ENCODE measurements at places on chromosomes 4 and X.

- DNase-seq, result no peak
These were observed 213.2 kb upstream of the RPS6KA3 start for GRCh38 chrX:20479896-20480295.

DNA sequence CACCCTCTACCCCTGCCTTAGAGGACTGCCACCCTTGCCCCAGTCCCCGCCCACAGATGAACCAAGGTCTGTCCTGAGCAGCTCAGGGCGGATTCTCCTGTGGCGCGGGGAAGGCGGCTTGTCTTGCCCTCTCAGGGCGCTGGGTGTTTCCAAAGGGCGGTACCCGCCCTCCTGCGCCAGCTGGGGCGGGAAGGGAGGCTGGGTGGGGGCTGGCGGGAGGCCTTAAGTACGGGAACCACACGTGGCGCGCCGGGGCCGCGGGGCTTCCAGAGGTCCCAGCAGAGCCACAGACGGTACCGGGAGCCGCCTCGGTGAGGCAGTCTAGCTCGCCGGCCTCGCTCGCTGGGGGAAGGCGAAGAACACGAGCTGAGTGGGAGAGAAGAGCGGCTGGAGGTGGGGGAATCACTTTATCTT is 361.1 kb downstream of the MID1IP1 start:
- no peak for DNase-seq

GRCh38 chr4:96599752-96600151 is 759.9 kb downstream of the PDHA2 start:
- DNase-seq, result no peak

DNA sequence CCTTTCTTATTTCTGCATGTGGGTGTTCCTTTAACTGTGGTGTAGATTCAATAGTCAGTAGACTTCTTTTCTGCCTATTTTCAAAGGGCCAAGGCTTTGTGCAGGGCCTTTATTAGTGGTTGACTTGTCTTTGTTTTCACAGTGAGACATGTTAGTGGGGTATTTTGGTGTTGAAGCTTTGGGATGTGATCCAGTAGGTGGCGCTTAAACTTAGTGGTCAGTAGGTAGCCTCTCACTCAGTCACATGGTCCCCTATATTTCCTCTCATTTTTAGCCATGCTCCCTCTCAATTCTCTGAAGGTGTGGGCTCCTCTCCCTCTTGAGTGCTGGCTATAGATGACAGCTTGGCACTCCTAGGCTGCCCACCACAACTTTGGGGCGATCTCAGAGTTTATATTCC is 23.4 kb upstream of the SLC10A7 start:
- DNase-seq, result peak; percentile 30

GRCh38 chrX:16838202-16839066 is 31.7 kb downstream of the RBBP7 start:
- peak; percentile 84 for DNase-seq

- DNase-seq, result no peak
These were observed 51.3 kb upstream of the SPRY1 start for GRCh38 chr4:123345137-123345934.

DNA sequence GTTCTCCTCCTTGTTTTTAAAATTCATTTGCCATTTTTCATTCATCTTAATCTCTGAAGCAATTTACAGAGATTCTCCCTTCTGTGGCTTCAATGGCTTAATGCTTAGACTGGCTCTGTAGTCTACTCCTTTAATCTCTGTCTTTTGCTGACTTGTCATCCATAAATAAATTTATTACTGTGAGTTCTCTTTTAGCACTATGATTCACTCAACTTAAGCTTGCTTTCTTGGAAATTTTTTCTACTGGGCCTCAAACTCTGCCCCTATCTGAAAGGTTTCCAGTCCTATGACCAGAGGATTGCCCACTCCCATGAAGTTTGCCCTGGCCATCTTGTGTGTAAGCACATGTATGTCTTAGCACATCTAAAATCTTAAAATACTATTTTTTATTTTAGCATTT is 251.1 kb downstream of the DCLK2 start:
- DNase-seq, result peak; percentile 30

DNA sequence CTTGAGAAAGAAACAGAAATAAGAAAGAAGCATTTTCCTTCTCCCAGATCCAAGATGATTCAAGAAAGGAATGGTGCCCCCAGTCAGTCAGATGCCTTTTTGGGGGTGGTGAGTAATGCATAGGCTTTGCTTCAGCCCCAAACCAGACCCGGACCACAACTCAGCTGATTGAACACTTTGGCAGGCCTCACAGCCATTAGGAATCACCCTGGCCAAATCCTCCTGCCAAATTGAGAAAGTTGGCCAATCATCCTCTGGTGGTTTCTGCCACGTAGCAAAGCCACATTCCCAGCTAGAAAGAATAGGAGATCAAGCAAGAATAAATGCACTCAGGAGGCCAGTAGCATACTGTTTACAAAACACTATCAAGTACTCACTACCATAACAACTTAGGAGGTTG is 33.7 kb downstream of the FRMD7 start:
- DNase-seq, result no peak

DNA sequence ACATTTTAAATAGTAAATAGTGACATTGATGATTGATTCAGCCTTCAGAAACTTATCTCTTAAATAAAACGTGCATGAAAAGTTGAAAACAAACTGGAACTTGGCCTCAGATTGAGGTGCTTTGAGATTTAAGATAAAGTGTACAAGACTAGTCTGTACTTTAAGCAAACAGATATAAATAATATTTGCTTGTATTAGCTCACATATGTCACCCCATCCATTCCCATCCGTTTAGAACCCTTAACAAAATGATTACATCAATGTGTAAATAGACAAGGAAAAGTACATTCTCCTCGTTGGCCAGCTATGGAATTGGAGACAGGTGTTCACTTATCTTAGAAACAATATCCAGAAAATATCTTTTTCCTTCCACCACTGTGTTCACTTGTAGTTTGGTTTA is 130.8 kb downstream of the BANK1 start:
- DNase-seq, result no peak

- DNase-seq, result peak; percentile 38
These were observed 133.1 kb downstream of the ARAP2 start for GRCh38 chr4:36111172-36111571.

- no peak for DNase-seq
These were observed 445.2 kb downstream of the RPA4 start for GRCh38 chrX:97328853-97329390.

GRCh38 chr4:43992552-43992951 is 456.1 kb downstream of the KCTD8 start:
- no peak for DNase-seq

- peak; percentile 90 for DNase-seq
These were observed 76.9 kb upstream of the SCOC start for GRCh38 chr4:140296335-140297220.

All from fibroblast of villous mesenchyme (primary cell).